Panc1 (cell line): ENCODE measurements at places on chromosomes 3 and 15.
A peak's percentile ranks its signal among the peaks of the same experiment; 100 is the strongest.

DNA sequence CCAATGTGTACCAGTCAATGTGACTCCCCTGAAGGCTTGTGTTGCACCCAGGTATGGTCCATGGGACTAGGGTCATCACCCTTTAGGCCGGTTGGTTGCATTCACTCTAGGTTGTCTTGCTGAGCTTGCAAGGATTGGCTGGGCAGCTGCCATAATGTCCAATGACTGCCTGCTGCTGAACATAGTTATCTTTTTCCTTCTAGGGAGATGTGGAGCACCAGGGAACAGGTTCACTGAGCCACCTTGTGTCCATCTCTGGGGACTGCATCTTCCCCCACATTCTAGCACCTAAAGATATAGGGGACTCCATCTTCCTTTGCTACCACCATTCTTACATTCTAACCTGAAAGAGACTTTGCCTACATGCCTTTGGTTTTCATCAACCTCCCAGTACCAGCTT, 580.4 kb upstream of the TBL1XR1 start:
- peak; percentile 33 for DNase-seq

DNA sequence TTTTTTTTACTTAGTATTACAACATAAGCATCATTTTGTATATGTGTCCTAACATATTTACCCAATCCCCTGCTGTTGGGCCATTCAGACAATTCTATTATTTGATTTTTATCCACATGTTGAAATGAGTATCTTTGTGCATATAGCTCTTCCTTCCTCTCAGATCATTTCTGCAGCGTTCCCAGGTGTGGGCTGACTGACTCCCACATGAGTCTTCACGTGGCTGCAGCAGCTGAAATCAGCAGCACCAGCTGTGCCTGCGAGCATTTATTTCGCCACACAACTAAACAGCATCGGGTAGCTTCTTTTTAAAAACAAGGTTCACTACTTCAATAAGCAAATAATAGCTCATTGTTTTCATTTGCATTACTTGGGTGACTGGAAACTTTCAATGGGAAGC, 44.5 kb upstream of the PDE8A start:
- DNase-seq, result no peak

DNA sequence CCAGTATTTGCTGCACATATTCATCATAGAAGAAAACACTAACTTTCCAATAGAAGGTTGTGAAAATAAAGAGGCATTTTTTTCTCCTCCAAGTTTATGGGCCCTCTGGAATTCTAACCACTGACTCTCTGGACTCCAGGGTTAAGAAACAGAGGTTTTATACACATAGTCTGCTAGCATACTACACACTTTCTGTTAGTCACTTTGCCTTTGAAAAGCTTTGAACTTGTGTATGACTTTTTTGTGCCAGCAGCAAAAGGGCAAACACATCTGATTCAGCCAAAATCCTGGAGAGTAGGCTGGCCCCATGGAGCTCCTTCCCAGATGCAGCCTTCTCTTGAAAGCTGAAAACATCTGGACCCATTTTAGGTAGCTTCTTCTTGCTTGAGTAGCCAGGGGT, 6.2 kb downstream of the ZIC4 start:
- DNase-seq, result no peak

GRCh38 chr3:148238421-148238821, 459.3 kb upstream of the AGTR1 start:
- no peak for DNase-seq

- DNase-seq, result no peak
These were observed 1.5 kb downstream of the CEP63 start for GRCh38 chr3:134487406-134487805.

DNA sequence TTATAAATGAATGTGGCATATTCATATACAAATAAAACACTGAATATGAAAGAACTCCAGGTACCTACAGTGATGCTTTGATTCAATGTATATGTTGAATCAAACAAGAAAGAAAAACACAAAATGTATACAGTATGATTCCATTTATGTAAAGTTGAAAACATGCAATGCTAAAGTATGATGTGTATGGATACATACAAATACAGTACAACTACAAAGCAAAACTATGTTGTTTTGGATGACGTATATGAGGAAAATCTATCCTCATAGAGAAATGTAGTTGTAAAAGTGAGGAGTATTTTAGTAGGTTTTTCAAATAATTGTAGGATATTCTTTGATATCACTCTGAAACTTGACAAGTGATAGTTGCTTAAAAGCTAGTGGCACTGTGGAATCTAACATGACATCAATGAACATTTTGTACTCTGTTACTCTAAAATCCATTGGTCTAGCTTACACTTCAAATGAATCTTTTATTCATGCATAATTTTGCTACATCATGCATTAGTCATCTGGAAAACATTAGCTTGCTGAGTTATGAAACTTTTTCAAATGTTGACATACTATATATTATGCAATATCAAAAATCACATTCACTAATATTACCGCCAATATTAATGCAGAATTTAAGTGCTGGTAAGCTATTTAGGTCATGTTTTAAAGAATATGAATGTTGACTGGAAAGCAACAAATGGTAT, 278.1 kb upstream of the CHRNA7 start:
- DNase-seq, result no peak
